ENCODE measurements at places on chromosomes 2 and 18.

DNA sequence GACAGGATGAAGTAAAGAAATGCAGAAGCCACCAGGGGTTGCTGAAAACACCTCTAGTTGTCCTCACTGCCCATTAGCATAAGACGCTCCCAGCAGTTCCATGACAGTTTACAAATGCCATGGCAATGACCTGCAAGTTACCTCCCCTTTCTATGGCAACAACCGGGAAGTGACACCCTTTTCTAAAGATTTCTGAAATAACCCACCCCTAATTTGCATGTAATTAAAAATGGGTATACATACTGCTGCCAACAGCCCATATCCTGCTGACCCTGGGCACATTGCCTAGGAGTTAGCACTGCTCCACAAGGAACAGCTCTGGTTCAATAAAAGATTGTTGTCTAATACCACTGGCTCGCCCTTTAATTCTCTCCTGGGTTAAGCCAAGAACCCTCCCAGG is 178.3 kb upstream of the LRATD1 start:
- no peak for DNase-seq

- DNase-seq: no peak
These were observed 127.6 kb downstream of the QPCT start for GRCh38 chr2:37471994-37472393.

DNA sequence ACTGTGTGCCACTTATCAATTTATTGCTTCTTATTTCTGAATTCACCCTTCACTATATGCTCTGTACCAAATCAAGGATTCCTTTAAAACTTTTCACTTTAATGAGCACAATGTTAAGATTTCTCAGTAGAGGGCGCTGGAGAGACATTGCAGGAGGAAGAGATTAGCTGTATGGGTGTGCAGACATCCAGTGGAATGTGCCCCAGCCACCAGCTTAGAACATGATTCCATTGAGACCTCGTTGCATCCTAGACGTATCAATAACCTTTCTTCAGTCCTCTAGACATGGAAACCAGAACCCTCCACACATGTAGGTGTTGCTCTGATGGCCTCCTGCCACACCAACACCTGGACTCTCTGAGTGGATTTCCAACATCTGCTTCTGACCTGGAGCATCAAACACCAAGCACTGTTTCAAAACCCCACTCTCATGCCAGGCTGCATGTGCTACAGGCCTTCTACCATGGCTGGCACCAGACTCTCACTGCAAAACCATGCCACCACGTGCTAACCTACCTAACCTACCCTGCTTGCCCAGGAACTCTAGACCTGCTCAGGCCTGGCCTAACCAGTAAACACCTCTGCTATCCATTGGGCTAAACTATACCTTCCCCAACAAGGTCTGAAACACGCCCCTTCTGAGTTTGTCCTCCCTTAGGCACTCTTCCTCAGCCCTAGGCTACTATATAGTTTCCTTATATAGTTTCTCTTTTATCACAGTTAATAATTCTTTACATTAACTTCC is 633.2 kb upstream of the PKDCC start:
- peak; percentile 42 for DNase-seq

DNA sequence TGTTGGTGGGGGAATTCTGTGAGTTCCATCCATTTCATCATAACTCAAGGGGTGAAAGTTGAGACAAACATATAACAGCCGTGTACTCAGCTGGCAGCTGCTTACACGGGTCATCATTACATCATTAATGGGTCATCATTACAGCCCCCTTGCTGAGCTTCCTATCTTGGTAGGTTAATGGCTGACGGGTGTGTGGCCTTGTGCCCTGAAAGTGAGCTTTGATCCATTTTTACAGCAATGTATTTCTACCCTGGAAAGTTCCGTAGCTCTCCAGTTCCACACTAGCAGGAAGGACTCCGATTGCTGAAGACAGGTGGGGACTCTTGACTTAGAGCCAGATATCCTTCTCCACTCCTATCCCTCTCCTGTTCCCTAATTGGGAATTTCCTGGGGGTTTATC is 105.2 kb upstream of the DLX2 start:
- no peak for DNase-seq

GRCh38 chr2:190787743-190788235 is 92.8 kb upstream of the GLS start:
- DNase-seq: no peak

- DNase-seq: peak; percentile 31
These were observed 5.4 kb upstream of the SALL3 start for GRCh38 chr18:78974115-78974761.

DNA sequence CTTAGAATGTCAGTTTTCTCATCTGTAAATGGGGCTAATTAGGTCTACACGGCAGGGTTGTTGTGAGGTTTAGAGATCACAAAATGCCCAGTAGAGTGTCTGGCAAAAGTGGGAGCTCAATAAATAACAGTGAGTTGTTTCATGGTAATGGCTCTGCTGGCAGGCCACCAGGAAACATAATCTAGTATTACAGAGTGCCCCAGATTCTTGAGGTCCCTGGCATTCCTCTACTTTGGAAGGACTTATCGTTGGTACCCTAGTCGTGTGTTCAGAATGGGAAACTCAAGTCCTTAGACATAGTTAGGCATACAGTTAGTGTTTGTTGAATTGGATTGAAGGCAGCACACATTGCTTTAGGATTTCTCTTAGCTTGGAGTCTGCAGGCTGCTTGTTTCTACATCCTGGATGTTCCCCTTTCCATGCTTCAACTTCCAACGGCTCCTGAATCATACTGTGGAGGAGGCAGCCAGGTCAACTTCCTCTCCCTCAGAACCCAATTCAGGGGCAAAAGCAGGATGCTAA is 161.5 kb upstream of the FOSL2 start:
- DNase-seq: no peak

DNA sequence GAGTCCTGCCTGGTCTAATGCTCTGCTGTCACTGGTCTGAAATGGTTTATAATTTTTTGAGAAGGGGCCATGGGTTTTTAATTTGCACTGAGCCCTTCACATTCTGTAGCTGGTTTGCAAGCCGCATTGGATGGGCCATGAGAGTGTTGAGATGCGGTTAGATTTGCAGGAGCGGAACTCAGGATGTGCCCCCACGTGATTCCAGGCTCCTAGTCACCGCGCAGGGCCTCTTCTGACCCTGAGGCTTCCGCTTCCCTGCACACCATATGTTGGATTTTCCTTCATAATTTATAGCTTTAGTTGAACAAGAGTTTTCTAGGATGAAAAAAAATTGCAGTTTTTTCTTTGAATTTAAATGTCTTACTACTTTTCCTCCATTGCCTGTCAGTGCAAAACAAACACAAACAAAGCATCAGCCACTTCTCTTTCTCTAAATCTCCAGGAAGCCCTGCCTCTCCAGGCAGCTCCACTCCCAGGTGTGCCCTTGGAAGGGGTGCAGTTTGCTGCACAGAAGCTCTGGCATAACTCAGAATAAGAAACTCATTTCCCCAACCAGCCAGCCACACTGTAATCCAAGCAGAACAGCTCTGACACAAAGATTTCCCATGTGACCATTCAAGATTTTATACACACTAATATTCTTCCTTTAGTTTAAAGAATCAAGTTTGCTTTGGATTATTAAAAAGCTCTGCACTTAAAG is 18.4 kb upstream of the TPO start:
- DNase-seq: peak; percentile 26

DNA sequence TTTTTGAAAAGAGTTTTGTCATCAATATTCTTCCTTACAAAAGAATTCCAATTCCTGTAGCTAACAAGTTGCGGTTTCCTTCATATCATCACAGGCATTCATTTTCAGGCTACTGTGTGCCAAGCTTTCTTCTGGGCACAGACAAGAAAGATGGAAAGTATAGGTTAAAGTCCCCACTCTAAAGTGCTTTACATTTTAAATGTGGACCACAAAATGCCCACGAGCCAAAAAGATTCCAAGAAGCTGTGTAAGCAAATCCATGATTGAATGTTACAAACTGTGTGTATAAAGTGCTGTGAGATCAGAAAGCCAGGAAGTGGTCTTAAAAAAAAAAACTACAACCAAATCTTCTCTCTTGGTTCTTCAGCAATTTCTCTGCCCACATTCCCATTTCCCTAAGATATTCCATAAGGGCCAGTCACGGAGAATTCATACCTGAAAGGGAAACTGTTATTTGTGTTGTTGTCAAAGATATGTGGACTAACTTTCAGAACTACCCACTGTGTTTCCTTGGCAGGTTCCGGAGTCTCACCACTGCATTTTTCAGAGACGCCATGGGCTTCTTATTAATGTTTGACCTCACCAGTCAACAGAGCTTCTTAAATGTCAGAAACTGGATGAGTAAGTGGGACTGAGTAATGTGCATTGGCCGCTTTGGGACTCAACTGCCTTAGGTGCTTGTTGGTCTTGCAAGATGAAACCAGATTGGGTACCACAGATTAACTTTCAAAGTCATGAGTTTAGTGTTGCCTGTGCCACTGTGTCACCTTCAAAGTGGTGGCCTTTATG is 55.7 kb downstream of the RAB27B start:
- no peak for DNase-seq

DNA sequence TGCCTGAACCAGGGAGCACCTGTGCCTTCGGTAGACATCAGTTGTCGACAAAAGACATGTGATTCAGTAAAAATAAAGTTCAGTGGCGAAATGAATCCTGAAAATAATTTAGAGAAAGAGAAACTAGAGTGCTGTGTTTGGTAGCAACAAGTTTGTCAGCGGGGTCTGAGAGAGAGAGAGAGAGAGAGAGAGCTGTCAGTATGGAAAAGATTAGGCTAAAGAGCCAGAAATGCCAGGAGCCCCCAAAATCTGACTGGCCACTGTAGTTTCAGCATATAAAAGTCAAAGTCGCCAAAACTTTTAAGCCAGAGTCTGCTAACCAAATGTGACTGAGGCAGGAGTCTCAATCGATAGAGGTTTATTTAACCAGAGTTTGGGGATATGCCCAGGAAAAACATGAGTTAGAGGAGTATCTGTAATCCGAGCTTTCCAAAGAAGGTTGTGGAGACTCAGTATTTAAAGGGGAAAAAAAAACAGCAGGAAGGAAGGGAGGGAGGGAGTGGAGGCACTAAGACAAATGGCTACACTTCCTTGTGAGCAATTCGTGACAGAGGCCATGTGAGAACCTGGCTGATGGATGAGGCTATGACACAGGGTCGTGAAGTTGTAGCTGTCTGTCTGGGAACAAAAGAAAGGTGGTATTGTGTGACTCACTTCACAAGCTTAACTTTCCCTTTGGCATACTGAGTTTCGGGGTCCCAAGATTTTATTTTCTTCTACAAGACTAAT is 20.5 kb upstream of the GNAL start:
- no peak for DNase-seq

DNA sequence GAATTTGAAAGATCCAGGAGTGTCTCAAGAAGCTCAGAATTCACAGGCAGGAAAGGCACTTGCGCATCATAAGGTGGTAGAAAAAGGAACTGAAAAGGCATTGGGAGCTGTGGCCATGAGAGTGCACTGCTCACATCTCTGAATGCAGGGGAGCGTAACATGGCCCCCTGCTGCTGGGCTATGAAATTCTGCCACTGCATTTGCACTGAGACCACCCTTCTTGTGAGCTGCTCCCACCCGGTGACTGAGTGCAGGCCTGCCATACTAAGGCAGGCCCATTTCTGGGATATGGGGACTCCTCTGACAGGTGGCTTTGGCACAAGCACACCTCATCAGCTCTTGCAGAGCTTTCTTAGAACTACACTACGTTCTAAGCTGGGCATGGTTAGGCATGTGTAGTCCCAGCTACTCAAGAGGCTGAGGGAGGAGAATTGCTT is 25.3 kb upstream of the STARD7 start:
- DNase-seq: no peak

DNA sequence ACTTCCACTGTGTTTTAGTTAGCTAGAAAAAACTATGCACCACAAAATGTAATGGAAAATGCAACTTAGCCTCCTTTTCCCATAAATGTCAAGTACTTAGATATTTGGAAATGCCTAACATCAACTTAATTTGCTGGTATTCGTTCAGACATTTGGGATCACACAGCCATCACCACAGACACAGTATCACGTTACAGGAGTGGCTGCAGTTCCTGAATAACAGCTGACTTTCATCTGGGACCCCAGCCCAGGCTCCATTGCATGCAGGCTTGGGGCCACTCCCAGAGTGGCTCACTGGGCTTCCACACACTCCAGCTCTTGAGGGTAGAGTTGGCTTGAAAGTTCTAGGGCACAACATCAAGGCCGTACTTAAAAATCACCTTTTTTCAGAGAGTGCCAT is 9.3 kb downstream of the TMEM182 start:
- no peak for DNase-seq

DNA sequence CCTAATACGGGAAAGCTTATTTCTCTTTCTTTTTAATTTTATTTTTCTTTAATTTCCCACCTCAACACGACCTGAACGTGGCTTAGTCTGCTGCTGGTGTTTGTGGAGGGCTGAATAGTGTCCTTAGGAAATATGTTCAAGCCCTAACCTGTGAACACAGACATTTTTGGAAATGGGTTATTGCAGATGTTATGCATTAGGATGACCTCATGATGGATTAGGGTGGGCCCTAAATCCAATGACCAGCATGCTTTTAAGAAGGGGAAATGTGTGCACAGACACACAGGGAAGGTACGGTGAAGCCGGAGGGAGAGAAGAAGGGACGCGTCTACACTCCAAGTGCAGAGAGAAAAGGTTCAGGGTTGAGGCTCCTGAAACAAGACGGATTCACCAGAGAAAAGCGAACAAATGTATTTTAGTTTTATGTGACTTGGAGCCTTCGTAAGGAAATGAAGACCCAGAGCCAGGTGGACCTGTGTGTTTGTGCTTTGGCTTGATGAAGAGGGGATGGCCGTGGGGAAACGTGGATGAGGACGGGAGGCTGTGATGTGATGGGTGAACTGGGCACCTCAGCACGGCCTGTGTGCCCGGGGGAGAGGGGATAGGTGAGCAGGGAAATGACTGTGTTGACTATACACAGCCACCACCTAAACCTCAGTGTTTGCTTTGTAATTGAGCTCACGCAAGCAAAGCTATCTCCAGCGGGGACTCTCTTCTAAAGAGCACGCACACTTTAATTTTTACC is 37.5 kb downstream of the RTP5 start:
- DNase-seq: peak; percentile 79

GRCh38 chr2:128577141-128577930 is 258.7 kb upstream of the HS6ST1 start:
- no peak for DNase-seq

- DNase-seq: no peak
These were observed 185.7 kb downstream of the TPGS2 start for GRCh38 chr18:36643061-36643460.

DNA sequence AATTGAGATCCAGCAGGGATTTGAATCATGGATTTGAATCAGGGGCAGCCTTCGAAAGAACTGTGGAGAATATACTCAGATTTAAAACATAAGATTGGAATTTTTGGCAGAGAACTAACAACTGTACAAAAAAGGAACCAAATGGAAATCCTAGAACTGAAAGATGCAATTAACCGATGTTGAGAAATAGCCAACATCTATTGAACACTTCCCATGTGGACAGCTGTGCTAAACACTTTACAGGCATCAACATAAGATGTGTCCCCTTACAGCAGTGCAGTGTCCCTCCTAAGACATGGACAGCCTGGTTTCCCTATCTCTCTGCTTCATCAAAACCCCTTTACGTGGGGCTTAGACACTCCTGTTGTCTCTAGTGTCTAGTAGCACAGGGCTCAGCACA is 3.7 kb upstream of the IL1RN start:
- no peak for DNase-seq

All from NCI-H345 (cell line).